Common myeloid progenitor, CD34-positive (primary cell): ENCODE measurements at places on chromosomes 16 and 17.
A peak's percentile ranks its signal among the peaks of the same experiment; 100 is the strongest.

DNA sequence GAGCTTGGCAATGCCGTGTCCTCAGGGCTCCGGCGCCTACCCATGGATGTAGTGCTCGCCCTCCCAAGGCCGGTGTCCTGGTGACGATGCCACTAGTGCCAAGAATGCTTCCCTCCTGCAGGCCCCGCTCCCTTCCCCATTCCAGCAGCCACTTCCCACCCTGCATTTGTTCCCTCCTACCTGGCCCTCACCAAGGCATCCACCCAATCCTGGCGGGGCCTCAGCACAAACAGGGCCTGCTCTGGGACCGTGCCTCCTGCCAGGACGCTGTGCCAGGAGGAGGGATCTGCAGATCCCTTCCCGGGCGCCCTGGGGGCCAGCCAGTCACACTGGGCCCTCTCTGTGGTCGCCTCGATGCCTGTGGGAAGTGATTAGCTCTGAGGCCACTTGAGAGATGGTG is 25.1 kb downstream of the ABR start:
- no peak for DNase-seq

DNA sequence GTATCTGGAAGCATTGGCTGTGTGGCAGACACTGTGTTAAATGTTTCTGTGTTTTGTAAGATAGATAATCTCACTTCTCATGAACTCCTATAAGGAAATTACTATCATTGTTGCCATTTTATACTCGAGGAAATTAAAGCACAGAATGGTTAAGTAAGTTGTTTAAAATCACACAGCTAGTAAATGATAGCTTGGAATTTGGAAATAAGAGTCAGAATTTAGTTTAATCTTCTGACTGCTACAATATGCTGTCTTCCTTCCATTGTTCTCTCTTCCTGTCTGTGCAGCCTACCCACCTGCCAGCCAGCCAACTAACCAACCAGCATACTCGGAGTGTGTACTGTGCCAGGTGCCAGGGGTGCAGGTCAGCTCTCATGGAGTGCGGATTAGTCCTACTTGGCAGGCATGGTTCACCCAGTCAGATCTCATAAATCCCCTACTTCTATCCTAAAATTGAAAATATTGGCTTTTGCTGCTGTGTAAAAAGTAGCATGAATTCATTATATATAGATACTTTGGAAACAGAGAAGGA is 79.9 kb upstream of the LGALS9 start:
- DNase-seq, result no peak

GRCh38 chr17:37483311-37484039 is 6.2 kb upstream of the DUSP14 start:
- no peak for DNase-seq

GRCh38 chr17:83065660-83066542 is 13.5 kb upstream of the METRNL start:
- DNase-seq, result no peak

DNA sequence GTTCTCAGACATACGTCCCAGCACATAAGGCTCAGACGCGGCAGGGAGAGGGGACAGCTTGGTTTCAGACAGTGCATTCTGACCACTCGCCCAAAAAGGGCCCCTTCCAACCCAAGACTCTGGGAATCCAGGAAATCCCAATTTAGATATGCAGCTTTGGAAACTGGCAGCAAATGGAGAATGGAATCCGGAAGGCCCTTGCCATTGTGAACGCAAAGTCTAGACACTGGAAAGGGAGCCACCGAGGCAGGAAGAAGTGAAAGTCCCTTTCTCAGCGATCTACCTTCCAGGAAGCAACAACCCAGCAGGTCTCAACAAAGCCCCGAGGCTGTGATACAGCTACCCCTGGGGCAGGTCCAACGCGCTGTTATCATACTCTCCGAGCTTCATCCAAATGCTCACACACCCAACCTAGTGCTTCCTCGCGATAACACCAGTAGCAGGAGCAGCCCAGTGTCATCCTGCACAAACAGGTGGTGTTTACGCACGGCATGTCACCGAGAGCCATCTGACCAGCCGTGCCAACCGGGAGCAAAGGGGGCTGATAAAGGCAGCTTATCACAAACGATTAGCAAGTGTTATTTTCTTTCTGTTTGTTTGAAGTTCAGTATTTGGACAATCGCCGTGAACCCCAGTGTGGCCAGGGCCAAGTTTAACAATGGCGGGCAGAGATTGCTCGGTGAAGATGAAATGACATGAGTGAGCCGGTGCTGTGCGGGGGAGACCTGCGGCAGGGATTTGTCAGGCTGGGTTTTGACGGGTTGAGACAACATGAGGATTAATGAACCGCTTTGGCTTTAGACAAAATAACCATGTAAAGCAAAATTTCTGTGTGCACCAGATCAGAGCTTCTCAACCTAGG is 240.6 kb downstream of the FOXL1 start:
- DNase-seq, result peak; percentile 30

GRCh38 chr16:47712276-47713224 is 251.4 kb downstream of the PHKB start:
- DNase-seq, result no peak

DNA sequence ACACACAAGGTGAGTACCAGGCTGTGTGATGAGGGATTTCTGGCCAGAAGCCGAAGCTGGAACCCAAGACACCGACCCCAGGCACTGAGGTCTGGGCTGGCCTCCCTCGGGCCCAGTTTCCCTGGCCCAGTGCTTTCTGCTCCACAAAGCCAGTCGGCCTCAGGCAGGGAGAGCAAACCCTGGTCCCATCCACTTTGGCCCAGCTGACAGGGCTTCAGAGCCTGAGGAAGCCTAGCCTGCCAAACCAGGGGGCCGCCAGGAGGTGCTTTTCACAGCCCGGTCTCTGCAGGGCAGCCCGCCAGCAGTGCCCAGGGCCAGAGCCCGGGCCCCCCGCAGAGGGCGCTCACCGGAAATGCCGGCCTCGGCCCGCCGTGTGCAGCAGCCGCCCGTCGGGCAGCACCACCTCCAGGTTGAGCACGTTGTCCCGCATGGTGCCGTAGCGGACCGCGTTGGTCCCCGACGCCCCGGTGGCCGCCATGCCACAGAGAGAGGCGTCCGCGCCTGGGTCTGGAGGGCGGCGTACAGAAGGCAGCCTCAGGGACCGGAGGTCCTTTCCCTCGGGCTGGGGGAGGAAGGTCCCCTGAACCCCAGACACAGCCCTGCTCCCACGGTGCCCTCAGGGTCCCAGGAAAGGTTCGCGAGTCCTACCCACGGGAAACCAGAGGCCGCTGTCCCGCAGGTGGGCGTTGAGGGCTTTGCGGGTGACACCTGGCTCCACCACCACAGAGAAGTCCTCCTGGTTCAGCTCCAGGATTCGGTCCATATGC is 2.2 kb downstream of the LDHD start:
- no peak for DNase-seq

DNA sequence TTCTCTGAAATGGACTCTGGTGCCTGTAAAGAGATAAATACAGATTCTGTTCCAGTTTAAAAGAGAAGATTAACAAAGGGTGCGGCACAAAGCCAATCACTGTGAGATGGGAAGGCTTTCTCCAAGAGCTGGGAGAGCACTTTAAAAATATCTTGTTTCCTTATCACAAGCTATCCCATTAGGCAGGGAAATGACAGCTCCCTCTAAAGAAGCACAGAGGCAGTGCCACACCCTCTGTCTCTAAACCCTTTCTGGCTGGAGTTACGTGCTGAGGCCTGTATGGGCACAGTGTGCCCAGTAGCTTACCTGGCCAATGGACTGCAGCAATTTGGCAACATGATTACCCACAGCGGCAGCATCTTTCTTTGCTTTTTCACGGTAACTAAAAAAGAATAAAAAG is 9.0 kb upstream of the TERB1 start:
- no peak for DNase-seq

GRCh38 chr17:59892251-59892923 is 356 bp downstream of the TUBD1 start:
- DNase-seq, result no peak

GRCh38 chr16:68396481-68396880 is 51.8 kb downstream of the SMPD3 start:
- DNase-seq, result peak; percentile 70

DNA sequence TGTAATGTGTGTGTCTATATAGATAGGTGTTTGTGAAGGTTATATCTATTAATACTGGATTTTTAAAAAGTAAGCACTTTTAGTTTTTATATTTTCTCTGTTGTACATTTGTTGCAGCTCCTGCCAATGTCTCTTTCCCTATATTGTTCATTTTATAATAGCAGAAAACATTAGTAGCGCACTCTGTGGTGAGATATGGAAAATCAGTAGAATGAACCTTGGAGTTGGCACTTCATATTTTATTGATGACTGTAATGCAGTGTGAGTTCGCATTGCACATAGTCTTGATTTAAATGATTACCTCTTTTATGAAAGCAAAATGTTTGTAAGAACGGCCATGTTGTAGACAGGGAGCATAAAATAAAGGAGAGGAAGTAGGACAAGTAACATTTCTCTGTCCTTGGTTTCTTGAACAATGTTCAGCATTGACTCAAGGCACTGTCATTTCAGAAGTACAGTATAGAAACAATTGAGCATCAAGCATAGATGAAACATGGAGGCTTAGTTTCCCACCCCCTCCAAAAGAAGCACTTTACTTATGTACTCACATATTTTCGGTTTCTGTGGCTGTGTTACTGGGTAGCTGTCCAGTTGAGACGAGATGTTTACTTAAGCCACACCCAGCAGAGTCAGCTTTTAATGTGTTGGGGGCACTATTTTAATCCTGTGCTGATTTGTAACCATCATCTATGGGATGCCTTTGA is 74.0 kb downstream of the TANC2 start:
- DNase-seq, result no peak

DNA sequence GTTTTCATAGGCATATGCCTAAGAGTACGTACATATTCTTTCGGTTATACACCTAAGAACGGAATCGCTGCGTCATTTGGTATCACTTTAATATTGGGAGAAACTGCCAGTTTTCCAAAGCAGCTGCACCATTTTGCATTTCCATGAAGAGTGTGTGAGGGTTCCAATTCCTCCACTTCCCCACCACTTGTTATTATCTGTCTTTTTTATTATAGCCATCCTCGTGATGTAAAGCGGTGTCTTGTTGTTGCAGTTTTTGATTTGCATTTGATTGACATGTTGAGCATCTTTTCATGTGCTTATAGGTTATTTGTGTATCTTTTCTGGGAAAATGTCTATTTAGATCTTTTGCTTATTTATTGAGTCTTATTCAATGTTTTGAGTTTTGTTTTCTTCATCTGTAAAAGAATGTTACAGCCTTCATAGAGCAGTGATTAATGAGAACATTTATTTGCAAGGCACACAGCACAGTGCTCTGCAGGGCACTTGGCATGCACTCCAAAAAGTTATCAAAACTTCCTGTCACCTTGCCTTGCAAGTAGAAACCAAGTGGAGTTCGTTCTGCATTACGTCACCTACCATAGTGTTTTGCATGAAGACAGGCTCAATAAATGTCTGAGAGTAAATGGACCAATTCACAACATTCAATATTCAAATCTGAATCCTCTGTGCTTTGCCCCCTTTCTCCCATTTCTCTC is 26.6 kb upstream of the ST6GALNAC1 start:
- DNase-seq, result no peak

GRCh38 chr16:16923479-16923878 is 544.5 kb downstream of the NPIPA7 start:
- no peak for DNase-seq

- DNase-seq, result no peak
These were observed 191.7 kb upstream of the RBFOX1 start for GRCh38 chr16:7140899-7141298.

- no peak for DNase-seq
These were observed 117.9 kb upstream of the TNRC6C start for GRCh38 chr17:77840513-77841165.

GRCh38 chr17:49494986-49495841 is at the start of gene NGFR:
TSS of gene NGFR (plus strand) at chr17:49495293. CDS start at chr17:49495418, 125 bp downstream.
- DNase-seq, result peak; percentile 39

DNA sequence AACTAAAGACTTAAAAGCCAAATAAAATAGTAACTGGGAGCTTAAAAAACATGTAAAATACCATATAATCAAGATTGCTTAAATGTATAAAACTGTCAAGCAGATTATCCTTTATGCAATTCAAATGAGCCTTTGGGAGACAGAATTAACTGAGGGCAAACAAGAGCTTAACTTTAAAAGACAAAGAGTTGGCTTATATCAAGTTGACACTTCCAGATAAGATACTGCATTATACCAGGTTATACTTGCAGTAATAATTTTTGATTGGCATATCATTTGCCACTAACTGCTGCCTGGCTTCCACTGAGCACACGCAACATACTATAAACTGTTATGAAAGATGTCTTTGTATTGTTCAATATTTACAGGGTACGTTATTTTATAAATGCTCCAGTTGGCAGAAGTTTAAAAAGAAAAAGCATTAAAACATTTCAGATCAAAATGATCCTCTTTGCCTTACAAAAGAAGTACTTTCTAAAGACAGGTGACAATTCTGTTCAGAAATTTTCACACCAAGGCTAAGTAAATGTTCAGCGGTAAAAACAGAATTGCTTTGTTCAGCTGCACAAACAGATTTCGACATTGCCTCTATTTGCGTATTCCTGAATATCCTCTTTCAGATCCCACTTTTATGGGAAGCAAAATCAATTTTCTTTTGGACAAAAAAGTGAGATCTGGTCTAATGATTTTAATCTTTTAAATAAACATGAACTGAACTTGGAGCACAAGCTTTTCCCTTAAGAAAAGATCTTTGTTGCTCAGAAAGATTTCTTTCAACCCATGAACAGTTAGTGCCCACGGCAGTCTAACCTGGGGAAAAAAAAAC is 50.7 kb downstream of the TOX3 start:
- no peak for DNase-seq
